ENCODE measurements at places on chromosomes 5 and 9. TPM values are rescaled to one million over a fixed set of nuclear protein-coding genes. Genes with fewer than 3 reads are reported as not detected.

SELENOP gene
- 28.6 TPM for total RNA-seq

RAD1 gene
- 15.8 TPM for total RNA-seq

PCDHGB3 gene
- 0.67 TPM for total RNA-seq

SLC6A3 gene
- total RNA-seq: not detected

PCA3 gene
- 0.13 TPM for total RNA-seq

TEX48 gene
- total RNA-seq: not detected

KCNV2 gene
- not detected for total RNA-seq

FYB1 gene
- total RNA-seq: not detected

BTNL8 gene
- not detected for total RNA-seq

RGS7BP gene
- total RNA-seq: 0.20 TPM

IRX4 gene
- not detected for total RNA-seq

TPPP gene
- total RNA-seq: 0.07 TPM

RNF208 gene
- total RNA-seq: not detected

PCDHB8 gene
- total RNA-seq: not detected

NME5 gene
- total RNA-seq: 0.39 TPM

FAM81B gene
- total RNA-seq: not detected

NUTM2F gene
- total RNA-seq: not detected

CDH9 gene
- not detected for total RNA-seq

TMOD1 gene
- 0.60 TPM for total RNA-seq

SPATA31C1 gene
- total RNA-seq: not detected

GRXCR2 gene
- total RNA-seq: not detected

PLPP7 gene
- 5.6 TPM for total RNA-seq

ADAMTS2 gene
- total RNA-seq: 0.30 TPM

REEP5 gene
- 63.0 TPM for total RNA-seq

ORM2 gene
- total RNA-seq: not detected

ARHGEF37 gene
- total RNA-seq: 3.3 TPM

PKD2L2 gene
- total RNA-seq: not detected

RAPGEF1 gene
- 66.6 TPM for total RNA-seq

HAVCR1 gene
- total RNA-seq: not detected

PCDHB7 gene
- 0.05 TPM for total RNA-seq

CDC25C gene
- total RNA-seq: 9.4 TPM

FOXD4L6 gene
- total RNA-seq: not detected

GPR151 gene
- total RNA-seq: not detected

PCDHB3 gene
- 0.47 TPM for total RNA-seq

PCDHGA2 gene
- 0.79 TPM for total RNA-seq

FGF18 gene
- not detected for total RNA-seq

SLC28A3 gene
- 0.05 TPM for total RNA-seq

PRRC1 gene
- total RNA-seq: 55.5 TPM

CNTFR gene
- total RNA-seq: not detected

SSBP2 gene
- 5.9 TPM for total RNA-seq

CTNNAL1 gene
- total RNA-seq: 112 TPM

PCDHA1 gene
- total RNA-seq: not detected

GLDC gene
- 2.1 TPM for total RNA-seq

ST8SIA4 gene
- total RNA-seq: 2.6 TPM

AK8 gene
- 0.15 TPM for total RNA-seq

MAP3K1 gene
- 9.3 TPM for total RNA-seq

INSL6 gene
- not detected for total RNA-seq

ADGRV1 gene
- total RNA-seq: not detected

SCGB3A2 gene
- total RNA-seq: not detected

ZBED3 gene
- 4.7 TPM for total RNA-seq

ZFP37 gene
- total RNA-seq: 0.60 TPM

LCN12 gene
- total RNA-seq: not detected

IFNA21 gene
- total RNA-seq: not detected

PPIP5K2 gene
- 35.2 TPM for total RNA-seq

DOCK8 gene
- 3.0 TPM for total RNA-seq

PPP2CA gene
- total RNA-seq: 203 TPM
